ENCODE measurements at places on chromosomes 12 and 14.

DNA sequence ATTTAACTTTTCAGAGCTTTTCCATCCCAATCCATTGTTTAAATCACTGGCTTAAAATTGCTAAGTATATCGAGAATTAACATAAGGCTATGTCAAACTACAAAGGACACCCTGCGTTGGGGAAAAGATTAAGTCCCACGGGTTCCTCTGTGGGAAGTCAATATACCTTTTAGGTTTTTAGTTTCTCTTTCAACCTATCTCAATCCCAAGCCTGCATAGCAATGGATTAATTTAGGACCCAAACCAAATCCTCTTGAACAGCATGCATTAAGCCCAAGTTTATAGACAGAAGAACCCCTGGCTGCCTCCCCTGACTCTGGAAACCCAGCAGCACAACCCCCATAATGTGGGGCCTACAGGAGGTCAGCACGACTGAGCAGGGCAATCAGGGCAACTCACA is 6.3 kb downstream of the CDCA4 start:
- no peak for DNase-seq

DNA sequence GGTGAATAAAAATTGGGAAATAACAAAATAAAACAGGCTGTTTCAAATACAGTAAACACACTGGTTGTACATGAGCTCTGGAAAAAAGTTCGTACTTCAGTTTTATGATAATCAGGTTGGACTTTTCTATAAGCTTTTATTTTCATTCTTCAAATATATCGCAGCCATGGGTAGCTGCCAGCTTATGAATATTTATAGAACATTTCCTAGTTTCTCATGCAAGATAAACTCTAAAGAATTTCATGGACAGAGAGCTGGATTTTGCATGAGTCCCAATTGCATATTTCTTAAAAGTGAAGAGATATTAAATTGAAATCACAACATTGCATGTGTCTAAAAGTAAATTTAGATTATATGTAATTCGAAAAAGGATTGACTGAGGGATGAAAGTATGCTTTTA is 827.6 kb downstream of the SLC6A15 start:
- no peak for DNase-seq

- no peak for DNase-seq
Measured at GRCh38 chr14:101499080-101499479, 62.2 kb upstream of the DIO3 start.

- no peak for DNase-seq
Measured at GRCh38 chr12:53735-54730, 12.5 kb upstream of the IQSEC3 start.

- no peak for DNase-seq
Measured at GRCh38 chr14:50070230-50070629, 46.1 kb downstream of the VCPKMT start.

DNA sequence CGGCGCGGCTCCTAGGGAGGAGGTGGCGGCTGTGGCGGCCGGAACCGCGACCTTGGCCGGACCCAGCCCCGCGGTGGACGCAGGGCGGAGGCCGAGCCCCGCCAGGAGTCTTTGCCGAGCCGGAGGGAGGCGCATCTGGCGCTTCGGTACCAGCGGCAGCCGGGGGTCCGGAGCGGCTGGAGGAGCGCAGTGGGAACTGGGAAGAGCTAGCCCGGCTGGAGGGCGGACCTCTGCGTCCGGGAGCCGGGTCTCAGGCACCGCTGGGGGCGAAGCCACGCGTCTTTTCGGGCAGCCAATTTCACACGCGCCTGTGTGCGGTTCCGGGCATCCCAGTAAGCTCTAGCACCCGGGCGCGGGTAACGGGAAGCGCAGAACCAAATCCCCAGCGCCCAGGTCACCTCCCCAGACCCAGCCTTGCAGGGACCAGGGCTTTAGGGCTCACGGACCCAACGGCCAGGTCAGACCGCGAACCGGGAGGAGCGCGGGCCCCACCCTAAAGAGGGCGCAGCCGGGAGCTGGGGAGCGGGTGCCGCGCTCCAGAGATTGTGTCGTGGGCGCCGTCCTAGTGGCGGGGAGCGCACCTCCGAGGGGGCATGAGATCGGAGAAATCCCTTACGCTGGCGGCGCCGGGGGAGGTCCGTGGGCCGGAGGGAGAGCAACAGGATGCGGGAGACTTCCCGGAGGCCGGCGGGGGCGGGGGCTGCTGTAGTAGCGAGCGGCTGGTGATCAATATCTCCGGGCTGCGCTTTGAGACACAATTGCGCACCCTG is 89.4 kb downstream of the GALNT8 start:
- DNase-seq, result no peak

DNA sequence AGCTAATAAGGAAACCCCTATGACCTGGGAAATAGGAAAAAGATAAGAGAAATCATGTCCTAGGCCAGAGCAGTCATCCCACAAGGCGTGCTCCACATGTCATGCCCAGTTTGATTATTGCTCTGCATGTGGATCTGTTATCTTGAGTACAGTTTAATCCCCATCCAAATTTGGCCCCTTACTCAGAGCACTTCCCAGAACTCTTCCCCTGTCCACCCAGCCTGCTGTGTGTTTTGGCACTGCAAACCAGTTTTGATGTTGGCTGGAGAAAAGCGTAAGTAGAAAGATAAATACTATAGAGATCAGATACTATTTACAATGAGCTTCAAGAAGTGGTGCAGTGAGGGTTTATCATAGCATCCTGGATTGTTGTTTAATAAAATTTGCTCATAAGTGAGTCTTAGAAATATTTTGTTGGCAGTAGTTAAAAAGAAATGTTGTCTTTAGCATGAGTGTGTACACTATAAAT is 83.8 kb downstream of the PTPRB start:
- DNase-seq, result no peak

DNA sequence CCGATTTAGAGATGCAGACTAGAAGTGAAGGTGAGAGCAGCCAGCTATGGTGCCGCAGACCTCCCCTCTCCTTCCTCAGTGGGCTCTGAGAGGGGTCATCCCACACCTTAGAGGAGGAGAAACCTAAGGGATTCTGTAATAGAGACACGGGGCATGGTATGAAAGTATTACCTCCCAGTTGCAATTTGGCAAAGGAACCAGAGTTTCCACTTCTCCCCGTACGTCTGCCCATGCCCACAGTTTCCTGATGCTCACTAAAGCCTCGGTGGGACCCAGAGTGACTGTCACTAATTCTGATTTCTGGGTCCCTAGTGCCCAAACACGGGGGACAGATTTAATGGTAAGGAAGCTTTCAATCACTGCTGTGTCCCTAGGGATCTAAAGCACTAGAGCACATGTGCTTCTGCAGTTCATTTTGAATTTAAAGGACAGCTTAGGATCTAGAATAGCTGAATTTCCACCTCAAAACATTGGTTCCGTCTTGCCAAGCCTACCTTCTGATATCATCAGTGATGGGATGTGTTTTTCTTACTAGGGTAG is 44.1 kb downstream of the DAD1 start:
- no peak for DNase-seq

GRCh38 chr14:102026934-102027333 is 59.9 kb downstream of the HSP90AA1 start:
- DNase-seq, result no peak

GRCh38 chr12:121295746-121296617 is 527 bp downstream of the CAMKK2 start:
- no peak for DNase-seq

DNA sequence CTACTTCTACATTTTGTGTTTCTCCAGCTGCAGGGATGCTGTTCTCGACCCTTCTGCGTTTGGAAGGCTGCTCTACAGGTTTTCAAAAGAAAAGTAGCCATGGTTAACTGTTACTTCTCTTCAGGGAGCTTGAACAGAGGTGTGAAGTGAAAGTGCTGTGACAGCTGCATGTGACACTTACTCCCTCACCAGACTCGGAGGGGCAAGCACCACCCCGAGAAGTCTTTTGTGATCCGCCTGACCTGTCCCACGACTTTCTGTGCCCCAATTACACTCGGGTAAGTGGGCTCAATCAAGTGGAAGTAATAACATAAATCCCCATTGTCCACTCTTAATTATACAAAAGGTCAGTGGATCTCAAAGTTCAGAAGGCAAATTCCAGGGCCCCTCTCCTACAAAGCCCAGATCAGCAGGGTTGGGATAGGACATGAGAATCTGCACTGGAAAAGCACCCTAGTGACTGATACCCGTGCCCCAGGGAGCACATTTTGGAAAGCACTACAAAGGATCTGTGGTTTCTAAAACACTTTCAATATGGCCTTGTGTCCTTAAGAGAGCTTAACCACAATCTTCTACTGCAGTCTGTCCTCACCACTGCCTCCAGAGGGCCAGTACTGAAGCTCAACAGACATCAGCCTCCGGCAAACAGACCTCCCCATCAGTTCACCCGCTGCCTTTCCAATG is 11.5 kb downstream of the FICD start:
- DNase-seq, result no peak

DNA sequence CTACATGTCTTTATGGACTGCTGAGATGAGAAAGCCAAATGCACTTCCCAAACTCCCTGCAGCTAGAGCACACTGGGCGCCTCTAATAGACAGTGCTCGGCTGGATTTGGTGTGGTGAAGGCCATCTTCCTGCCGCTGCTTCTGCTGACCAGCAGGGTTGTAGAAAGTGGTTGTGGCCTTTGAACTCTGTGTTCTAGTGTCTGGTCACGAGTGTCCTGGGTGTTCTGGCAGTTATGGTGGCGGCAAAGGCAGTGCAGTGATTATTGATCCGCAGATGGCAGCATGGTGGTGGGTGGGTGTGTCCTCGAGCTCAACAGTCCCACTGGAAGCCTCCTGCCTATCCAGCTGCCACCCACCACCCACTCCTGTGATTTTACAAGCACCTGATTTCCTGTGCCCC is 43.4 kb downstream of the SMIM41 start:
- DNase-seq, result no peak

DNA sequence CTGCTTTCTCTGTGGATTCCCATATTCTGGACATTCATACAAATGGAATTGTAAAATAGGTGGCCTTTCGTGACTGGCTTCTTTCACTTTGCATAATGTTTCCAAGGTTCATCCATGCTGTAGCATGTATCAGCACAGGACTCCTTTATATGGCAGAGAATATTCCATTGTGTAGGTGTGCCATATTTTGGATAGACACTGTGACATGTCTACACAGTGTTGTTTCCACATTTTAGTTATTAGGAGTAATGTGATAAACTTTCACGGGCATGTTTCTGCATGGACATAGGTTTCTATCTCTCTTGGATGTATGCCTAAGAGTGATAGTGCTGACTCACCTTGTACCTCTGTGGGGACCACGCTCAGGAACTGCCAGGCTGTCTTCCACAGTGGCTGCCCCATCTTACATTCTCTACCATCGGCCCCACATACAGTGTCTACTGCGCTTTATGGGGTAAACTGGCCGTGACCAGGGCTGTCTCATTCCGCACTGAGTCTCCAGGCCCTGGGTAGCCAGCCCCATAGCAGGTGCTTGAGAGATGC is 7.1 kb upstream of the KRT84 start:
- DNase-seq, result no peak

DNA sequence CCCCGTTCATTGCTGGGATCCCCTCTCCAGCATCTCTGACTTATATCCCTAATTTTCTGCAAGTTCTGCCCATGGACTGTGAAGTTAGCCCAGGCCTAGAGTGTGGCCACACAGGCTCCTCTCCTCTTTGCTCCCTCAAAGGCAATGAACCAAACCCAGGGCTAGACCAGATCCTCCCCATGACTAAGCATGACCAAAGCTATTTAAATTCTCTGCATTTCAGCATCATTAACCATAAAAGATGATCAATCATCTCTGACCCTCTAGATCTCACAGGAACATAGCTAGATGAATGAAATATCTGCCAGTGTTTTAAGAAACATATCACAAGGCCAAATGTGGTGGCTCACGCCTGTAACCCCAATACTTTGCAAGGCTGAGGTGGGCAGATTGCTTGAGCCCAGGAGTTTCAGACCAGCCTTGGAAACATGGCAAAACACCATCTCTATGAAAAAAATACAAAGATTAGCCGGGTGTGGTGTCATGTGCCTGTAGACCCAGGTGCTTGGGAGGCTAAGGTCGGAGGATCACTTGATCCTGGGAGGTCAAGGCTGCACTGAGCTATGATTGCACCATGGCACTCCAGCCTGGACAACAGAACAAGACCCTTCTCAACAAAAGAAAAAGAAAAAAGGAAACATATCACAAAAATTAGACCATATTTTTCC is 2.2 kb upstream of the KRT3 start:
- no peak for DNase-seq

GRCh38 chr12:54765652-54766051 is 88.7 kb upstream of the MUCL1 start:
- DNase-seq, result no peak

GRCh38 chr14:68140806-68141205 is 321.2 kb downstream of the RAD51B start:
- DNase-seq, result no peak

GRCh38 chr12:132230381-132230780 is 86.1 kb downstream of the NOC4L start:
- no peak for DNase-seq

- no peak for DNase-seq
Measured at GRCh38 chr12:118033323-118033722, 16.8 kb downstream of the RFC5 start.

GRCh38 chr12:93780101-93780641 is 103.0 kb downstream of the CRADD start:
- DNase-seq, result no peak

DNA sequence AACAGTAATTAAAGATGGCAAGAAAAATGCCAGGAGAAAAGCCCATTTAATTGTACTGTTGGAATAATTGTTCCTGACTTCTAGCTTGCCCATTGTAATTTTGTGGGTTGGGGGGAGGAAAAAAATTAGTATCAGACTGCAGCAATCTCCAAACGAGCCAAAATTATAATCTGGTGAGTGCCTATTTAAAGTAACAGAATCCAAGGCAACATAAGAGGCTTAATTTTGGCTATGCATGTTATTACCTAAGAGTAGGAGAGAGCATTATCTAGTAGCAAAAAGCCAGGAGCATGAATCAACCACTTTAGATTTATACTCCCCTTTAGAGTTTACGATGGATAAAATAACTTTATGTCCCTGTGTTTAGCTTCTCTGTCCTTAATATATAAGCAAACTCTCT is 14.6 kb upstream of the DENND5B start:
- DNase-seq, result no peak

DNA sequence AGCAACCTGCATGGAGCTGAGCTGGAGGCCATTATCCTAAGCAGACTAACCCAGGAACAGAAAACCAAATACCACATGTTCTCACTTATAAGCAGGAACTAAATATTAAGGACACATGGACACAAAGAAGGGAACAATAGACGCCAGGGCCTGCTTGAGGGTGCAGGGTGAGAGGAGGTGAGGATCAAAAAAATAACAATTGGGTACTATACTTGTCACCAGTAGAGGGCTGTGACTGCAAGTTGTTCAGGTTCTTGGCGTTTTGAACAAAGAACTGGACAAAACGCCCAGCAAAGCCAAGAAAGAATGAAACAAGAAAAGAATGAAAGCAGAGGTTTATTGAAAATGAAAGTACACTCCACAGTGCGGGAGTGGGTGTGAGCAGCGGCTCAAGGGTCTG is 208.5 kb upstream of the NEDD1 start:
- no peak for DNase-seq
